ENCODE measurements at places on chromosomes 2 and 18.

DNA sequence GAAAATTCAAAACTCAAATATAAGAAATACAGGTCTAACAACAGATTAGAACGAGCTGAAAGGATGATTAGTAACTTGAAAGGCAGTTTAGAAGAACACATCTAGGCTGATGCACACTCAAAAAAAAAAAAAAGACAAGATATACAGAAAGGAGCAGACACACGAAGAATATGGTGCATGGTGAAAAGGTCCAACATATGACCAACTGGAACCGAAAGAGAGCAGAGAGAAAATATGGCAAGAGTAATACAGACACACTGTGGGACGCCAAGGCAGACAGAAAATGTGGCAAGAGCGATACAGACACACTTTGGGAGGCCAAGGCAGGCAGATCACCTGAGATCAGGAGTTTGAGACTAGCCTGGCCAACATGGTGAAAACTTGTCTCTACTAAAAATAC lies 39.8 kb downstream of the NDUFA10 start:
- no peak for DNase-seq

GRCh38 chr2:173087214-173087581 lies 11.6 kb downstream of the MAP3K20 start:
- no peak for DNase-seq

GRCh38 chr18:49623571-49623970 lies 61.7 kb downstream of the LIPG start:
- DNase-seq = no peak

DNA sequence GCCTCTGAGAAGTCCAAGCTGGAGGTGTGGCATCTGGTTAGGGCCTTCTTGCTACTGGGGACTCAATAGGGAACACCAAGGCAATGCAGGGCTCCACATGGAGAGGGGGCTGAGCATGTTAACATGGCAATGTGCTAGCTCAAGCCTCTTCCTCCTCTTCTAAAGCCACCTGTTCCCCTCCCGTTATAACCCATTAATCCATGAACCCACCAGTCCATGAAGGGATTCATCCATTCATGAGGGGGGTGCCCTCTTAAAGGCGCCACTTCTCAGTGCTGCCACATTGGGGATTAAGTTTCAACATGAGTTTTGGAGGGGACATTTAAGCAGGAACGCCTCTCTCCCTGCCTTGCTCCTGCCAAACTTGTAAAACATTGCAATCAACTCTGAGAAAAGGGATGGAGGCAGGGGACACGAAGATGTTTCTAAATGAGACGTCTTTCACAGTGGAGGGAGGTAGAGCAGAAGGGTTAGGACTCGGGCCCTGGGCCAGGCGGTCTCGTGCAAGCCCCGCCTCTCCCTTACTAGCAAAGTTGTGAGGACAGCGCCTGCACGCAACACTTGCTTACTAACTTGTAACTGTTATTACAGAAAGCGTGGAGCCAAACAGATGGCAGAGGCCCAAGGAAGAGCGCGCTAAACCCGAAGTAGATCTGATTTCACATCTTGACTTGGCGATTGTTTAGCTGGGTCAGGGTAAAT lies 118.2 kb upstream of the ZNF516 start:
- DNase-seq = no peak

- no peak for DNase-seq
Observed at GRCh38 chr2:101223814-101224231, 28.9 kb upstream of the CNOT11 start.

DNA sequence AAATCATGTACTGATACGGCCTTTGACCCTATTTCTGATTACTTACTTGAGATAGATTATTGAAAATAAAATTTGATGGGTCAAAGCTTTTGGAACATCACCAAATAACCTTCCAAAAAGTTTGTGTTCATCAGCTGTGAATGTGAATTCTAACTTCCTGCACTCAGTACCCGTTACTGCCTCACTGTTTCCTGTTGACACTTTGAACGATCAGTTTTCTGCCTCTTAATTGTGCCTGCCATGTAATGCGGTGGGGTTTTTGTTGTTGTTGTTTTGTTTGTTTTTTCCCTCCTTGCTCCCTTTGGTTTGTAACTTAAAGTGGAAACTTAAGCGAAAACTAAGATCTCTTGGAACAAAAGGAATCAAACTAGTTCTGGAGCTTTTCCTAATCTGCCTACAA lies 18.9 kb downstream of the ATG16L1 start:
- DNase-seq = no peak

DNA sequence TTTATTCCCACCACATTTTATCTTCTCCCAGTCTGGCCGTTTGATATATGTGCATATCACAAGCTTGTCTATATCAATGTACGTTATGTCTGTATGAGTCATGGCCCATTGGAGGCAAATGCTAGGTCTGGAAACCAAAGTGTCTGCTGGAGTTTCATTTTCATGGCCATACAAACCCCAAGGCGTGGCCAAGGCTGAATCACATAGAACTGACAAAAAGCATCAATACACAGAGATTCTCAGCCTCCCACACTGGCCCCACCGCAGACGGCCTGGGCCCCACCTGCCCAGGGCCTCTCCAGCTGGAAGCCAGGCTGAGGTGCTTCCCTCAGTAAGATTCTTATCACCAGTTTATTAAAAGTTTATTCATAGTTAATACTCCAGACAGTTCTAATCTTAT lies 40.5 kb upstream of the SALL3 start:
- DNase-seq = no peak

DNA sequence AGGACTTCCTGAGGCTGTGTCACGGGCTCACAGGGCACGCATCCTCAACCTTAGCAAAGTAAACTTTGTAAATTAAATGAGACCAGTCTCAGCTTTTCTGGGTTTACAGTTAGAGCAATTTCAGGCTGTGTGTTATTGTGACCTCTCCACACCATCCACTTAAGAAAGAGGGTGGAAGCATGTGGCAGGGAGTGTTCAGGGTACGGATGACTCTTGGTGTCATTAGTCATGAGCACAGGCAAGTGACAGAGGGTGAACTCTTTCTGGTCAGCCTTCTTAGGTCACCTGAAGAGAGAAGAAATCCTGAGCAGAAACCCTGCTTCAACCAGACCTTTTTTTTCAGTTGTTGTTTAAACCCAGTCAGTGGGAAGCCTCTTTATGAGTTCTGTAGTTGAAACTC lies 207.9 kb downstream of the ICOS start:
- no peak for DNase-seq

GRCh38 chr2:223051693-223052289 lies at the start of gene KCNE4:
Gene KCNE4 (plus strand): TSS chr2:223052190. CDS start chr2:223052831, 641 bp downstream.
- no peak for DNase-seq

GRCh38 chr2:26850505-26850904 lies 2.6 kb downstream of the DPYSL5 start:
- DNase-seq = no peak

Measured in stimulated activated CD8-positive, alpha-beta memory T cell treated with anti-CD3 and anti-CD28 coated beads, Interleukin-15, amount 100 ng/mL, for 4 hours (primary cell).